ENCODE measurements at places on chromosomes 7 and 10. TPM values are rescaled to one million over a fixed set of nuclear protein-coding genes. Genes with fewer than 3 reads are reported as not detected.

DNA sequence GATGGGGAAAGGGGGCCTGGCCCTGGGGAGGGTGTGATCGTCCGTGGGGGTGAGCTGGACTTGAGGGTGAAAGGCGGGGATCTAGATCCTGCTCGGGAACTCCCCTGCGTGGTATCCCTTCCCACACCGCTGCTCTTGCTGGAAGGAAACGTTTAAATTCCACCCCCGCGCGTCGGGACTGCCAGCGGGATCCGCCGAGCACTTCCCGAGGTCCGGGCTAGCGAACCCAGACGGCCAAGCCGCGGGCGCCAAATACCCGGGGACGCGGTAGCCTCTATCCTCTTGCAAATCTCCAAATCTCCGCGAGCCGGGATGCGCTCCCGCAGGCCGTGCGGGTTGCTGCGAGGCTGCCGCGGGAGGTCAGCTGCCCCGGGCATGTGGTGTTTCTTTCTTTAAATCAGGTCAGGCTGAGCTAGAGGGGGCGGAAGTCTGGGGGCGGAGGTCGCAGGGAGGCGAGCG is 904 bp downstream of the NPTX2 start:
- H3K27me3 ChIP-seq: peaks cover 56% of the 10 kb centered on the region
- peaks cover 9% of the 10 kb centered on the region for H3K4me1 ChIP-seq
- DNase-seq: peak; percentile 49

- peaks cover 33% of the 10 kb centered on the region for H3K4me1 ChIP-seq
- no peak for DNase-seq
- H3K27ac ChIP-seq: no peak overlapping the region
- H3K4me3 ChIP-seq: peak overlapping the region; percentile 91
- H3K27me3 ChIP-seq: peaks cover 18% of the 10 kb centered on the region
- H3K36me3 ChIP-seq: no peaks in the 10 kb centered on the region
Measured at GRCh38 chr7:151081170-151082101, 827 bp upstream of the FASTK start.

DNA sequence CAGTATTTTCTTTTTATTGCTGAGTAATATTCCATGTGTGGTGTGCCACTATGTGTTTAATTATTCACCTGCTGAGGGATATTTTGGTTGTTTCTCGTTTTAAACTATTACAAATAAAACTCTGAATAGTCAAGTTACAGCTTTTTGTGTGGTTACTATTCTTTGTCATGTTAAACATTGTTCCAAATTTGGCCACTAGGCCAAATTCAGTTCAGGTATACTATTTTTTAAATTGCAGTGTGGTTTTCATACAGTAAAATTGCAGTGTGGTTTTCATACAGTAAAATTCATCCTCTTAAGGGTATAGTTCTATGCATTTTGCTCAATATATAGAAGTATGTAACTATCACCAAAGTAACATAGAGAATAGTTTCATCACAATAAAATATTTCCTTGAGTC is 97.4 kb upstream of the FAM3C start:
- DNase-seq: no peak
- H3K27me3 ChIP-seq: no peaks in the 10 kb centered on the region
- H3K36me3 ChIP-seq: no peaks in the 10 kb centered on the region

DNA sequence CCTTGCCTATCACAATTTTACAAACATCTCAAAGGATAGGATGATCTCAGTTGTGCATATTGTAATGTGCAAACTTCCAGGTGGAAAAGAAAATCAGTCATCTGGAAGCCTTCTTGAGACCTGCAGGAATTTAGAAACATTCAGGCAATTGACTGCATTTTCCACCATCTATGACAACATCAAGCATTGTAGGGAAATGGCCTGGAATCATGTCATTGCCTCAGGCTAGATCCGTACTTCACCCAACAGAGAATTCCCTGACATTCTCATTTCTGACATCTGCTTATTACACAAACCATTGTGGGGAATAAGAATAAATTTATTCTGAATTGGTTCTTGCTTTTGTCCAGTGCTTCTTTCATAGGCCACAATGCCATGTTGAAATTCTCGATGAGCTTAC is 124.9 kb upstream of the NPVF start:
- H3K36me3 ChIP-seq: no peaks in the 10 kb centered on the region
- H3K27me3 ChIP-seq: no peaks in the 10 kb centered on the region
- DNase-seq: no peak
- no peak overlapping the region for H3K27ac ChIP-seq

NUTM2A gene
- total RNA-seq: 0.27 TPM

UNCX gene
- not detected for total RNA-seq

- H3K36me3 ChIP-seq: no peaks in the 10 kb centered on the region
- no peak overlapping the region for H3K27ac ChIP-seq
- DNase-seq: no peak
- no peak overlapping the region for H3K4me3 ChIP-seq
- no peaks in the 10 kb centered on the region for H3K4me1 ChIP-seq
Measured at GRCh38 chr7:9189703-9190102, 756.3 kb downstream of the NXPH1 start.
